Chondrocyte (in vitro differentiated cells): ENCODE measurements at places on chromosomes 11 and 22. TPM values are rescaled to one million over a fixed set of nuclear protein-coding genes. Genes with fewer than 3 reads are reported as not detected.

DNA sequence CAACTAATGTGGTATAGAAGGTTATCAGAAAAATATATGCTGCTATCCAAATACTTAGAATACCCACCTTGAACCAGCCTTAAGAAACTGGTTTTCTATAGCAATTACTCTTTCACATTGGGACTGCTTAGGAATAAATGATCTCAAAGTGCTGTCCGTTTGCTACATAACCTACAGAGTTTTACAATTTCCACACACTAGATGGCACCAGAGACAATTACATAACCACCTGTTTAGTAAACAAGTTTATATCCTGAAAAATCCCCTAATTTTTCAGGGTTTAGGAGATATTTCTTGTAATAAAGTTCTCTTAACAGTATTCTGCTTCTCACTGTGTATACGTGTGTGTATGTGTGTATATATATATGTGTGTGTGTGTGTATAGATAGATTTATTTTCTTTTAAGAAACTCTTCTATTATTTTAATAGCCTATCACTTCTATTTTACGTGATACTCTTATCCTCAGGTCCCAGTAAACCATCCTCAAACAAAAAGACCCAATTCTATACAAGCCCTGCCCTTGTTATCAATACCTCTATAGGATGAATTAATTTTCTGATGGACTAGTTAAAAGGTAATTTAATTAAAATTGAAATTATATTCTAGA lies 6.7 kb upstream of the OR5I1 start:
- H3K4me1 ChIP-seq: no peaks in the 10 kb centered on the region
- no peak overlapping the region for H3K27ac ChIP-seq
- no peak for DNase-seq

DNA sequence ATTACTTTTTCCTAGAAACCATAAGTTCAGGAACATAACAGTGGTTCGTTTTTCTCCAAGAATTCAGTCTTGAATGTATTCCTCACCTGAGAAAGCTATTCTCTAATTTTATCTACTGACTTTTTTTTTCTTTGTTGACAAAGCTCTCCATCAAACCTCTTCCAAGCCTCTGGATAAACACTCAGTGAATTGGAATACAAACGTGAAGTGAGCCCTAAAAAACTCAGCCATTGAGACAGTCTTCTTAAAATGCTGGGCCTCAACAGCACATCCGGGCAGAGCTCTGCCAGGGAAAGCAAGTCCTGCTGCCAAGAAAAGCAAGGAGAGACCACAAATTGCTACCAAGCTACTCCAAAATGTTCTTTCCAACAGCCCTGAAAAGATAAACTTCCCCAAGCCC lies 7.7 kb upstream of the SLC1A2 start:
- H3K36me3 ChIP-seq: no peaks in the 10 kb centered on the region
- H3K27ac ChIP-seq: peak overlapping the region; percentile 10
- peaks cover 61% of the 10 kb centered on the region for H3K27me3 ChIP-seq
- H3K4me3 ChIP-seq: peak overlapping the region; percentile 2
- H3K4me1 ChIP-seq: peaks cover 40% of the 10 kb centered on the region

TENM4 gene
- total RNA-seq: 2.8 to 34.3 TPM (median 3.8 TPM) in 3 replicates

MS4A7 gene
- total RNA-seq: not detected in 3 replicates

- no peak for DNase-seq
- peaks cover 12% of the 10 kb centered on the region for H3K27me3 ChIP-seq
- no peaks in the 10 kb centered on the region for H3K36me3 ChIP-seq
- peak overlapping the region; percentile 45 for H3K27ac ChIP-seq
- peak overlapping the region; percentile 80 for H3K4me3 ChIP-seq
Observed at GRCh38 chr11:16924826-16925560, 89.2 kb downstream of the PLEKHA7 start.

GRCh38 chr11:15854245-15854644 lies 502.1 kb downstream of the SOX6 start:
- H3K4me3 ChIP-seq: no peak overlapping the region
- no peak for DNase-seq
- H3K27ac ChIP-seq: no peak overlapping the region
- peaks cover 15% of the 10 kb centered on the region for H3K4me1 ChIP-seq
- no peaks in the 10 kb centered on the region for H3K36me3 ChIP-seq

HBE1 gene
- total RNA-seq: not detected in 3 replicates

MRGPRE gene
- not detected in 3 replicates for total RNA-seq

- H3K27me3 ChIP-seq: no peaks in the 10 kb centered on the region
- DNase-seq: peak; percentile 20
- no peak overlapping the region for H3K4me3 ChIP-seq
Observed at GRCh38 chr11:8301622-8302021, 37.9 kb upstream of the LMO1 start.

NOX4 gene
- 35.3 to 102 TPM (median 39.1 TPM) in 3 replicates for total RNA-seq

ISX gene
- total RNA-seq: not detected in 3 replicates

- H3K27ac ChIP-seq: no peak overlapping the region
- H3K4me3 ChIP-seq: no peak overlapping the region
Observed at GRCh38 chr11:2834503-2835273, 50.9 kb downstream of the CDKN1C start.

DNA sequence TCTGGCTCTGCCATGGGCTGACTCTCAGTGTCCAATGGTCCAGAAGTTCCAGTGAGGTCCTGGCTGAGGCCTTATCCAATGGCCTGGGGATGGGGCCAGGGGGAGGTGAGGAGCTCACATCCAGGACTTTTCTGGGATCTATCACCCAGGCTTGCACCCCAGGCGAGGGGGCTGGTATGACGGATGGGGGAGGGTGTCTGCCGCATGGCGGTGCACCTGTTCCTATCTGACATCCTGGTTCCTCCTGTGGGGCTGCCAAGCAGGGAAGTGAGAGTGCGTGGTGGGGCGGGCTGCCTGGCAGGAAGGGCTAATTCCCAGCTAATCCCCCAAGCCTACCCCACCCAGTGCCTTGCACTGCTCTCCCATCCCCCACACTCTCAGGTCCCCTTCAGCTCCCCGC lies 102.1 kb downstream of the NECTIN1 start:
- H3K4me1 ChIP-seq: peaks cover 16% of the 10 kb centered on the region
- no peaks in the 10 kb centered on the region for H3K36me3 ChIP-seq

MRGPRX4 gene
- total RNA-seq: not detected in 3 replicates

DUSP8 gene
- 6.9 to 12.6 TPM (median 12.1 TPM) in 3 replicates for total RNA-seq

- no peak overlapping the region for H3K4me3 ChIP-seq
- no peak overlapping the region for H3K27ac ChIP-seq
- peaks cover 70% of the 10 kb centered on the region for H3K36me3 ChIP-seq
- no peaks in the 10 kb centered on the region for H3K27me3 ChIP-seq
- DNase-seq: no peak
Observed at GRCh38 chr22:30931541-30932300, 36.9 kb downstream of the MORC2 start.

DNA sequence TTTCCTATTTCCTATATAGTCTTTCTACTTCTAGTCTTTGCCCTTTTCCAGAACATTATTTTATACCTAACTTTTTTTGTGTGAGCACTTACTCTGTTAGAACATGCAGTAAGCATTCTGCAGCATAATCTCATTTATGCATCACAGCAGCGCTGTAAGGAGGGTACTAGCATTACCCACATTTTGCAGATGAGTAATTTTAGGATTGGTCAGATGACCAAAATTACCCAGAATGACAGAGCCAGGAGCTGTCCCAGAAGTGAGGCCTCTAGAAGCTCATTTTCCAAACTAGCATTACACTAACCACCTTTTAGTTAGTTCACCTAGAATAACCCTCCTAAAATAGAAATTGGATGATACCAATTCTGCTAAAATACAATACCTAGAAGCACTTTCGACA lies 47.1 kb upstream of the ARHGAP32 start:
- no peak overlapping the region for H3K27ac ChIP-seq
- H3K4me1 ChIP-seq: peaks cover 7% of the 10 kb centered on the region
- no peak overlapping the region for H3K4me3 ChIP-seq
- no peaks in the 10 kb centered on the region for H3K27me3 ChIP-seq
- H3K36me3 ChIP-seq: peaks cover 6% of the 10 kb centered on the region

TEAD1 gene
- total RNA-seq: 128 to 137 TPM (median 135 TPM) in 3 replicates

CABP7 gene
- total RNA-seq: not detected in 3 replicates

DNA sequence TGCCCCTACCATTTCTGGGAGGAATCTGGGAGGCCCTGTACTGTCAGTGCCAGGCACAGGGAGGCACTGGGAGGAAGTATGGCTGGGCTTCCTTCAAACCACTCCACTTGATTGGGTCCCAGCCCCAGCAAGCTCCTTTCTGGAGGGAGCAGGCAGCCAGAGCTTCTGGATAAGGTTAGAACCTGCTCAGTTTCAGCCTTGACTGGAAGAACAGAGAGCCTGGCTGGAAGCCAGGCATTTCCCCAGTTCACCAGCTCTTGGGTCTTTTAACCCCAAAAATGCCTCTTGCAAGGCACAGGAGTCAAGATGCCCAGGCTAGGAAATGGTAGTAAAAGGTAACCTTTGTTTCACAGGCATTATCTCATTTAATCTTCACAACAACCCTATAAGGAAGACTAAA lies 9.0 kb upstream of the KCTD14 start:
- H3K4me1 ChIP-seq: peaks cover 23% of the 10 kb centered on the region
- no peaks in the 10 kb centered on the region for H3K27me3 ChIP-seq
- no peak overlapping the region for H3K27ac ChIP-seq
- H3K4me3 ChIP-seq: no peak overlapping the region

DNA sequence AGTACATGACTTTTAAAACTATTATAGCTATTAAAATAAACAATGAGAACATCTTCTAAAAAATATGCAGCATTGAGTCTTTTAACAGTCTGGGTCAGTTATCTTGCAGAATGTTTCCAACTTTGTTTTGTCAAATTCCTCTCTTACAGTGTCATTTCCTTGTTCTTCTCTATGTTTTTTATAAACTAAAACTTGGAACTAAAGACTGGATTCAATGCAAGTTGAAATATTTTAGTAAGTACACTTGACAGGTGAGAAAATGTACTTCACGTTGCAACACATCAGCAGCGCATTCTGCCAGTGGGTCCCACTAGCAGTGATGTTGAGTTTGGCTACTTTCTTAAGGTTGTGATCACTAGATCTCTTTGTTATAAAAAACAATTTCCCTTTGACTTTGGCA lies 1407.6 kb upstream of the RAG2 start:
- H3K27me3 ChIP-seq: no peaks in the 10 kb centered on the region
- DNase-seq: no peak
- H3K4me3 ChIP-seq: no peak overlapping the region

GAL gene
- 0.74 to 1.9 TPM (median 0.90 TPM) in 3 replicates for total RNA-seq

DNA sequence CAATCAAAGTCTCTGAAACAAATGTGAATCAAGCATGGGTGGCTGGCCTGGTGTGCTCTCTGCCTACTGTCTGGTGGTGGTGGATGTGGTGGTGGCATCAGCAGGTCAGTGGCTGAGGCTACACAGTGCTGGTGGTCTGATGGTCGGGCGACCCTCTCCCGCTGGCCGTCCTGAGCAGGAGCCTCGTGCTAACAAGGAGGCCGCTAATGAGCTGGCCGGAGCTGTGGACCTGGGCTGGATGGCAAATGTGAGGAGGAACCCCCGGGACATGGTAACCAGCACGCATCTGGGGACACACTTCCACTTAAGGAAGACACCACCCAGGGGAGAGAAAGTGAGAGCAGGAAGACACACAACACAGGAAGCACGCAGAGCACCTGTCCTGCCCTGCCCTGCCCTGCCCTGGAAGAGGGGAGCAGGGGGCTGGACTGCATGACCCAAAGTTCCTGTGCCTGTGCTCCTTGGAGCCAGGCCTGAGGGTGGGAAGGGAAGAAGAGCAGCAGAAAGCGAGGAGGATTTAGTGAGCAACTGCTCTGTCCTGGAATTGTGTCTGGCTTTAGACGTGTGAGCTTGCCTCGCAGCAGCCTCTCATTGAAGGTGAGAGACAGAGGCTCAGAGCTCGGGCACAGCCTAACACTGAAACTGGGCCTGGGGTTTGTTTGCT lies 23.7 kb downstream of the SLC37A2 start:
- peaks cover 18% of the 10 kb centered on the region for H3K4me1 ChIP-seq
- no peak overlapping the region for H3K4me3 ChIP-seq
- H3K36me3 ChIP-seq: no peaks in the 10 kb centered on the region
- no peak overlapping the region for H3K27ac ChIP-seq
- H3K27me3 ChIP-seq: no peaks in the 10 kb centered on the region

RASL10A gene
- 0.27 to 1.2 TPM (median 0.31 TPM) in 3 replicates for total RNA-seq

CABP4 gene
- total RNA-seq: not detected in 3 replicates

ARHGAP8 gene
- total RNA-seq: 0.25 to 0.58 TPM (median 0.51 TPM) in 3 replicates

GRCh38 chr22:29815580-29815979 lies 22.5 kb downstream of the ASCC2 start:
- no peaks in the 10 kb centered on the region for H3K4me1 ChIP-seq
- no peak for DNase-seq
- no peaks in the 10 kb centered on the region for H3K27me3 ChIP-seq
- H3K36me3 ChIP-seq: peaks cover 38% of the 10 kb centered on the region
- H3K27ac ChIP-seq: no peak overlapping the region
- H3K4me3 ChIP-seq: no peak overlapping the region

DNA sequence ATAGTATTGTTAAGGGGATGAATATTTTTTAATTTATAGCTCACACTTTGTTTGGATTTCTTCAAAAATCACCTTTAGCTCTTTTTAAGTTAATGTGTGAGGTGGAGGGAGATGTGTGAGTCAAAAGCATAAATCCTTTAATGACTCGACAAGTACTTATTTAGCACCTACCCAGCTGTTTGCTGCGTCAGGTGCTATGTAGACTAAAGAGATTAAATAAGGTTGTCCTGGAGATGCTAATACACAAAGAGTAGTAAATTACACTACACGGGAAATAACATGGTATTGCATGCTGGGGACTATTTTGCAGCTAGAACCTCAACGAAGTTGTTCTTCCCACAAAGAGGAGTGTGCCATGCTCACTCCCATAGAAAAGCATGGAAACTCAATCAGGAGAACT lies 583.3 kb upstream of the TENM4 start:
- H3K4me3 ChIP-seq: no peak overlapping the region
- DNase-seq: no peak
- H3K27me3 ChIP-seq: peaks cover 7% of the 10 kb centered on the region
- H3K4me1 ChIP-seq: no peaks in the 10 kb centered on the region
- H3K27ac ChIP-seq: no peak overlapping the region

GRCh38 chr22:46891382-46891951 lies 129.0 kb downstream of the TBC1D22A start:
- peaks cover 15% of the 10 kb centered on the region for H3K36me3 ChIP-seq
- no peaks in the 10 kb centered on the region for H3K4me1 ChIP-seq
- DNase-seq: no peak
- no peak overlapping the region for H3K4me3 ChIP-seq
- no peak overlapping the region for H3K27ac ChIP-seq

DNA sequence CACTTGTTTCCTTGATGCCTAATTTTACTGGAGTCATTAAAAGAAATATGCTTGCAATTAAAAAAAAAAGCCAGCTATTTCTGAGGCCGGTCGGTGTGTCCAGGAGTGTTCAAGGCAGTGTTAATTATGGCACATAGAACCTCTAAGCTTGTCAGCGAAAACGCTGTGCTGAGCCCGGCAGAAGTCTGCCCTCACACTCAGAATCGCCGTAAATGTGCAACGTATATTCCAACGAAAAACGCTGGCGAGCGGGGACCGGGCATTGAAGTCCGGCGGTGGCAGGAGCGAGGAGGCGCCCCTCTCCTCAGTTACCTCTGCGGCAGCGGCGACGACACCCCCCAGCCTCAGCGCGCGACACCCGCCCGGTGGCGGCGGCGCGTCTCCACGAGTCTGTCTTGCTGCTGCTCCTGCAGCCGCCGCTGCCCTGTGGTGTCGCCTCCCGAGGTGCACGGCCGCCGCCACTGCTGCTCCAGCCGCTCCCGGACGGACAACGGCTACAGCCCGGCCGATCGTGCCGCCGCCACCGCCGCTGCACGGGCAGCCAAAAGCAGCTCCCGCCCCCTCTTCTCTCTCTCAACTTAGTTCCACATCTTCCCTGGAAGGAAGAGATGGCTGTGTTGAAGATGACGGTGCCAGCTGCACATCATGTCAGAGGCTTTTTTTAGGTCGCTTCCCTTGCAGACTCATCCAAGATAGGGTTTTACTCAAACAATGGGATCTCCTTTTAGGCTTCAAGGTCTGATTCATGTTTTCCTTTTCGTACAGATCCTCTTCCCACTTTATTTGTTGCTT lies 56.0 kb downstream of the JAM3 start:
- no peaks in the 10 kb centered on the region for H3K36me3 ChIP-seq
- H3K4me1 ChIP-seq: peaks cover 72% of the 10 kb centered on the region
- peak; percentile 93 for DNase-seq
- no peaks in the 10 kb centered on the region for H3K27me3 ChIP-seq
- H3K27ac ChIP-seq: peak overlapping the region; percentile 90
- peak overlapping the region; percentile 71 for H3K4me3 ChIP-seq
